HTR-8/SVneo (cell line): ENCODE measurements at places on chromosomes 16 and 17.

- no peak for DNase-seq
These were observed 9.4 kb upstream of the PLD6 start for GRCh38 chr17:17215575-17215974.

GRCh38 chr17:5200360-5200759 lies 8.7 kb upstream of the ZNF594 start:
- DNase-seq, result no peak

GRCh38 chr17:58381124-58382035 lies 29.4 kb upstream of the SUPT4H1 start:
- no peak for DNase-seq

DNA sequence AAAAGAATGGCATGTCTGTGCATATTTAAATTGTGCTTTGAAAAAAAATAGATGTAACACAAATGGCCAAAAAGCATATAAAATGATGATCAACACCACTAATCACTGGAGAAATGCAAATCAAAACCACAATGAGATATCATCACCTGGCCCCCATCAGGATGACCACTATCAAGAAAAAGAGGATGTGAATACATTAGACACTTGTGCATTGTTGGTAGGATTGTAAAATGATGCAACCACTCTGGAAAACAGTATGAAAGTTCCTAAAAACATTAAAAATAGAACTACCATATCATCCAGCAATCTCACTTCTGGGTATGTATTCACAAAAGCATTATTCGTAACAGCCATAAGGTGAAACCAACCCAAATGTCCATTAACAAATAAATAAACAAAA lies 91.5 kb downstream of the SPAG9 start:
- DNase-seq, result no peak

DNA sequence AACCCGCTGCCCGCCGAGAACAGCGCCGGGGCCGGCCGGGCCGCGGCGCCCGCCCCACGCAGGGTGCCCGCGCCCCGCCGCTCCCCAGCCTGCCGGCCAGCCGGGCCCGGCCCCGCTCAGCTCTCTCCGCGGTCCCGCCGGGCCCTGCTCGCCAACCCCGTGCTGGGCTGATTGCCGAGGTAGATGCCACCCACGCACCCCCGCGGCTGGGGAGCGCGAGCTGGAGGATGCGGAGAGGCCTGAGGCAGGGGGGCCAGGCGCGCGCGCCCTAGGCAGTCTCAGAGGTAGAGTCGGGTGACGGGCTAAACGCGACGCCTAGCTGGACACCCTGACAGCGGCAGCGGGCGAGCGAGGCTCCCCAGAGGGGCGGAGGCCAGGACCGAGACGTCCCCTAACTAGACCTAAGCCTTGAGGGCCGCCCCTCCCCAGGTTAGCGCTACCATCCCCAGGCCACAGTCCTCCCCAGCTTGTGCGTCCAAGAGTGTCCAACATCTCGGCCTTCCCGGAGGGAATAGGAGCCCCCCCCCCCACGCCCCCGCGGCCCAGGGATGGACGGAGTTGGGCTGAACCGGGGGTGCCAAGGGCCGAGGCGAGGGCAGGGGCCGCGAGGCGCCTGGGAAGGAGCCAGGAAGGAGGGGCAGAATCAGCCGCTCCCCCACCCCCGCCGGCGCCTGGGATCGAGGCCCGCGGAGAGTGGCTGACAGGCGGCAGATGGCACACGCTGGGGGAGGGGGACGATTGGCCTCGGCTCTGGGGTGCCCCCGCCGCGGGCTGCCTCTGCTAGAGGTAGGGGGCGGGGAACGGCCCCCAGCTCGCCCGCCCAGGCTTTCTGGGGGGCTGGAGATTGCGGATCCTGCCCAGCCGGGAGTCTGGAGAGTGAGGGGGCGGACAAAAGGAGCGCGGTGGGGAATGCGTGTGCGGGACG lies 2.5 kb upstream of the ZNF423 start:
- DNase-seq, result no peak
